ENCODE measurements at places on chromosomes 3 and 15. TPM values are rescaled to one million over a fixed set of nuclear protein-coding genes. Genes with fewer than 3 reads are reported as not detected.

- no peak for DNase-seq
Observed at GRCh38 chr3:189282189-189282588, 110.4 kb downstream of the TPRG1 start.

GRCh38 chr3:157046520-157046919, 113.4 kb downstream of the CCNL1 start:
- no peak for DNase-seq

DNA sequence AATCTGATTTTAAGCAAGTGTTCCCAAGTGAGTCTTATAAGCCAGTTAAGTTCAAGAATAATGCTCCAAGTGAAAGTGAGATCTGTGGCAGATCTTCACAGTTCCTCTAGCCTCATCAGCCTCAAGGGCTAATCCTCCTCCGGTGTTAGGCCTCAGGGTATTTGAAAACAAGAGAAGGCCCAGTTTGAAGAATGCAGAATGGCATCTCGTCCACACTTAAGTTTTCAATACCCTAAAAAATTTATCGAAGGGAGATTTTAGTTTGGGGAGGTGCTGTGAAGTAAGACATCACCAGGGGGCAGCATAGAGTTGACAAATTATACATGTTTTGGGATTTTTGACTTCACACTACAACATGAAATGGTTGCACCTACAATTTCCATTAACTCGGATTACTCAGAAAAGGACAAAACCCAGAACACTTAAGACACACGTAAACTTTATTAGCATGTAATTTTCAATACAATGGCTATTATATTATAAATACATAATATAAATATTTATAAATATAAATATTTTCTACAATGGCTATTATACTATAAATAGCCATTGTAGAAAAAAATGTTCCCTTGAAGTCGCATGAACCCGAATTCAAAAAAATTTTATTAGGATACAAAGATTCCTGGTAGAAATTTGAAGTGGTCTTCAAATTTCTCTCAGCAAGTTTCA, 2.3 kb upstream of the TMEM266 start:
- peak; percentile 40 for DNase-seq

DNA sequence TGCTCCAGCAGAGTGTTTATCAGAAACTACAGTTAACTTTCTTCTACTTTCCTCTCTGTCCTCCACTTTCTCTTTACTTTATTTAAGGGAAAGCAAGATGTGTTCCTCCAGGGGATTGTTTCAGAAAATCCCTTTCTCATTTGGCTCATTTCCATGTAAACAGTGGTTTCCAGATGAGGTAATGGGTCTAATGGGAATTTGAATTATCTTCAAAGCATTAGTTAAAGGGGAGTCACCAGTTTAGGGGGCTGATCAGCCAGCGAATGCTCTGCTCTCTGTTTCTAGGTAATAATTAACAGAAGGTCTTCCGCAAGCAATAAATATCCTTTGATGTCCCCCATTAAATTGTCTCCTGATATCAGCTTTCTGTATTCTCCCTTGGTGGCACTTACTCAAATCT, 30.4 kb upstream of the ZNF639 start:
- no peak for DNase-seq

GRCh38 chr3:191919491-191920026, 458.6 kb downstream of the PYDC2 start:
- no peak for DNase-seq

DNA sequence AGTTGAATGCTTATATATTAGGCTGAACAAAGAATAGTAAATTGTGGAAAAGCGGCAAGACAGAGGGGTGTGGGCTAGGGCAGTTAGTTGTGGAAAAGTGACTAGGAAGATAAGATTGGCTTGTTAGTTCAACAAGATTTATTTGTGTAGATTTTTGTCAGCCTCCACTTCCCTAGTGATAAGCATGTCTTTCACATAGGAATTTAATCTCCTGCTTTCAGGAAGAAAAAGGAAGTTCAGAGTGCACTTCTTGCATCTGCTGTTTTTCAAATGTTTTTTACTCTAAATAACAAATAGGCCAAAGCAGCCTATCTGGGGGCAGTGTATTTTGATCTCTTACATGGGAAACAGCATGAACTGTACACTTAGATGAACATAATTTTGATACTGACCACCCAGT, 919.9 kb downstream of the NAALADL2 start:
- no peak for DNase-seq

- no peak for DNase-seq
Observed at GRCh38 chr3:42443292-42443691, 32.9 kb upstream of the LYZL4 start.

- DNase-seq = no peak
Observed at GRCh38 chr3:13714251-13714916, 165.5 kb downstream of the FBLN2 start.

GRCh38 chr3:152175528-152175889, 93.2 kb upstream of the MBNL1 start:
- DNase-seq = no peak

GRCh38 chr3:15501126-15501525, 20.4 kb downstream of the COLQ start:
- no peak for DNase-seq

DNA sequence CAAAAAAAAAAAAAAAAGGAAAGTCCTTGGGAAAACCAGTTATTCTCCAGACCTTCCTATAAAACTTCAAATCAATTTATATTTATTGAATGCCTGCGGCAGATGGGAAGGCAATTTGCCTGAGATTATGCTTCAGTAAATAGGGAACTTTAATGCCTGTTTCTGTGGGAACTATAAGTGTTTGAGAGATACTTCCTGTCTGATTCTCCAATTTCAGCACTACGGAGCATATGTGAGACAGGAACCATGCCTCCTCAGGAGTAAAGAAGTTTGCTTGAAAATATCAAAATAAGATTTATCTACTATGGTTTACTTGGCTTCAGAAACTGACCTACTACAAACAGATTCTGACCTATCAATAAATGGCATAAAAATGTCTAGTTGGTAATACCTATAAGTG, 135.5 kb downstream of the CBLB start:
- DNase-seq = no peak

DNA sequence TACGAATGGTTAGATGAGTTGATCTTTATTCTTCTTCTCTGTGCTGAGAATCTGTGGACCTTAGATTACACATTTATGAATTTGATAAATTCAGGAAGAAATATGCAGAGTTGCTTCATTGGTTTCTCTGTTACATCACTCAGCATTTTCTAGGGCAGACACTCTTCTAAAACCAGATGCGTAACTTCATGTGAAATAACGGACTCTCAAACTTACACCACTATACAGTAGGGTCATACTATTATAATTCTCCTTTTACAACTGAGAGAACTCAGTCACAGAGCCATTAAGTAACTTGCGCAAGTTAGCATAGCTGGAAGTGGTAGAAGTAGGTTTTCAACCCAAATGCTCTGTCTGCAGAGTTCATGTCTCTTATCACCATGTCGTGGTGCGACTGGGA, 5.7 kb downstream of the TMEM207 start:
- no peak for DNase-seq

DNA sequence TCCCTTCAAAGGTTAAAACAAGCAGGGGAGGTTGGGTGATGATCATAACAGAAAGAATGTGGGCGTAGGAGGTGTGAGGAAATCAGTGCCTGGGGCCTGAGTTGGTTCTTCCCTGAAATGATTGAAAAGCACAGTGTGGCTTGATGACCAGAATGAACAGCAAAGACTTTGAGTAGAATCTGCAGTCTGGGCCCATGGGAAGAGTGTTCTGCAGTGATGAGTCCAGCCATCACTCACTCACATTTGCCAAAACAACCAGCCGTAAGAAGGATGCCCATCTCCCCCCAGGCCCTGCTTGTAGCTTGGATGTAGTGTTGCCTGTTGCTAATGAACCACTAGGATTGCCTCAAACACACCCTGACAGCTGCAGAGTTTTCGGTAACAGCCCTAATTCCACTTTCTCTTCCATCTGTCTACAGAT, 67.9 kb downstream of the VGLL3 start:
- DNase-seq = no peak

DNA sequence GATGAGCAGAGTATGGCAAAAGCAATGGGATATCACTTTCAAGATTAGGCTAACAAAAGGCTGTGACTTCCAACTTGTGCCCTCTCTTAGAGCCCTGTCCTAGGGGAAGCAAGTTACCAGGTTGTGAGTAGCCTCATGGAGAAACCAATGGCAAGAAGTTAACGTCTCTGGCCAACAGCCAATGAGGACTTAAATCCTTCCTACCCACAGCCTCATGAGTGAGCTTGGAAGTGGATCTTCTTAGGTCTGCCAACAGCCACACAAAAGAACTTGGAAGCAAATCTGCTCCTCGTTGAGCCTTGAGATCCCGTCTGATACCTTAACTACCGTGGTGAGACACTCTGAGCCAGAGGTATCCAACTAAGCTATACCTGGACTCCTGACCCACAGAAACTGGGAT, 5.7 kb downstream of the NME9 start:
- no peak for DNase-seq

DNA sequence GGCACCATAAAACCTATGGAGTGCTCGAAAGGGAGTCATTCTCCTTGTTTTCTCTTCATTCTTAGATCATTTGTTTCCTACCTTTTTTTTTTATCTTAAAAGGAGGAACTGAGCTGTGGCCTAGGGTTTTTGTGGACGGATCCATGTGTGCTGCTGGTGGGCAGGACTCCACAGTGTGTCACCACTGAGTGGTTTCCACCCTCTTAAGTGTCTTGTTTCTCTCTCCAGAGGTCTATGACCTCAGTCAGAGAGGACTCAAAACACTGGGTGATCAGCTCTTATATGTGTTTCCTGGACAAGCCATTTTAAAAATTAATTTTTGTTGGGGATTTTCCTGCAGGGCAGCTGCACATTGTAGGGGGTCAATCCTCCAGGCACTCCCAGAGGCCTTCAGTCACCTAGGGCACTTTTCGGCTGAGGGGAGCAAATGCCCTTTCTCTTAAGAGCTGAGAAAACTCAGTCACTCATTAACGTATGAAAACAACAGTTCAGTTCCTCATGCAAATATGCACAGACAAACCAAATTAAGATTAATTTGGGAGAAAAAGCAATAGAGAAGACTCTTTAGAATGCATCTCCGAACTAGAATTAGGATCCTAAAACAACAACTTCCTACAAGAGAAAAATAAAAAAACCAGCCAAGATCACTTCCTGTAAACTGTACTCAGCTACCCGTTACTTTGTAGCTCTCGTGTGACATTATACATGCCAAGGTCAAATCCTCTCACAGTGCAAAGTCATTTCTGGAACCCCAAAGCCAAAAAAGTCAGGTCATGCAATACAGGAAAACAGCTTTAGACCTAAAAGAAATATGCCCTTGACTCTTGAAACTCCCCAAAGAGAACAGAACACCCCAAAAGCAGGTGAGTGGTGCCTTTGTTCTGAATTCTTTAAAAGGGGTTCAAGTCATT, 27.6 kb upstream of the FAM3D start:
- no peak for DNase-seq

DNA sequence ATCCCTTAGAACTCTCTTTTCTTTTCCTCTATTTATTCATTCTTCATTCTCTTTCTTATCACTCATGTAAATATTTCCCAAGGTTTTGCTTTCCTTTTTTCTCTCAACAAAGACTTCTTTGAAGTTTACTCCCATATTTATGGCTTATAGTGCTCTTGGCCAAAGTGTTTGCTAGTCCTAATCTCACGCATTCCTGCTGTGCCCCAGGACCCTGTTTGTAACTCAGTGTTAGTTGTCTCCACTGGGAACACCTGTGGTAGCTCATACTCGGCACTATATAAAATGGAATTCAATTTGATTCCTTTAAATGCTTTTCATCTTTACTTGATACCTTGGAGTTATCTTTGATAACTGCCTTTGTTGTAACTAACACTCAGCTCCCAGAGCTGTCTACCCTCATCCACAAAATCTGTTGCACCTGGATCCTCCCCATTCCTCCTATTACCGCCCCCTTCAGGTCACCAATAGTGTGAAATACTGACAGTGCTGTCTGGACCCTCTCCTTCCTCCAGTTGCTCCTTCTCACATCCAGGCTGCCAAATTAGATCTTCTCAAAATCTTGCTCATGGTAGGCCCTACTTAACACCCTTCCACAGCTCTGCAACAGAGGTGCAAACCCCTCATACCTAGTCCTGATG, 76.8 kb downstream of the TIGIT start:
- DNase-seq = no peak

- DNase-seq = no peak
Observed at GRCh38 chr3:171755015-171755589, 55.2 kb downstream of the PLD1 start.

GRCh38 chr3:187986514-187986934, 167.4 kb upstream of the LPP start:
- DNase-seq = no peak

DNA sequence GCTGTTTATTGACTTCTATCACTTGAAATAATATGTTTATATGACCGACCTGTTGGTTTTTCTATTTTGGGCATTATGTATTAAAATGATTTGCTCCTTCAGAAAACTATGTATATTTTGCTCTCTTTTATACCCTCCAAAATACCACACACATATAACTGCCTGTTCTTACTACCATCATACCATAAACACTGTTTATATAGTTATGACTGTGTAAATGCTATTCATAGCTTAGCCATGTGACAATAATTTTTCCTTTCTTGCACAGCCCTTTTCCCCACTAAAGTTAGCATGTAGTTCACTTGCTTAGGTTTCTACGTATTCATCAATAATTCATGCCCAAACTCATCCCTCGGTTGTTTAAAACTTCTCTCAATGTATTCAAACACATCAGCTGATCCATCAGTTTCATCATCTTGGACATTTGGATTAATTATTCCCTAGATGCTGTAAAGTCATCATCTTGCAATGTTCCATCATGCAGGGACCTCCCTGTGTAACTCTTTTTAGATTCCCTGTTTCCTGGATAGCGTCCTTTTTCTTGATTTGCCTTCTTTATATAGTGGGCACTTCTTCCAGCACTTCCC, 8.2 kb upstream of the RYK start:
- no peak for DNase-seq

The ATP13A5 gene
- 0.23 TPM for total RNA-seq

The TRANK1 gene
- total RNA-seq = 2.8 TPM

The PLA1A gene
- total RNA-seq = 0.80 TPM

The CPLX3 gene
- not detected for total RNA-seq

The SLC25A36 gene
- total RNA-seq = 80.7 TPM

The STRC gene
- total RNA-seq = 1.2 TPM

The HHLA2 gene
- total RNA-seq = not detected

The DNASE1L3 gene
- 1.6 TPM for total RNA-seq

The SV2B gene
- total RNA-seq = 0.26 TPM

Measured in endothelial cell (in vitro differentiated cells).